ENCODE measurements at places on chromosomes 16 and 17.

- DNase-seq, result peak; percentile 50
These were observed 38.2 kb downstream of the GPRC5B start for GRCh38 chr16:19846436-19846835.

DNA sequence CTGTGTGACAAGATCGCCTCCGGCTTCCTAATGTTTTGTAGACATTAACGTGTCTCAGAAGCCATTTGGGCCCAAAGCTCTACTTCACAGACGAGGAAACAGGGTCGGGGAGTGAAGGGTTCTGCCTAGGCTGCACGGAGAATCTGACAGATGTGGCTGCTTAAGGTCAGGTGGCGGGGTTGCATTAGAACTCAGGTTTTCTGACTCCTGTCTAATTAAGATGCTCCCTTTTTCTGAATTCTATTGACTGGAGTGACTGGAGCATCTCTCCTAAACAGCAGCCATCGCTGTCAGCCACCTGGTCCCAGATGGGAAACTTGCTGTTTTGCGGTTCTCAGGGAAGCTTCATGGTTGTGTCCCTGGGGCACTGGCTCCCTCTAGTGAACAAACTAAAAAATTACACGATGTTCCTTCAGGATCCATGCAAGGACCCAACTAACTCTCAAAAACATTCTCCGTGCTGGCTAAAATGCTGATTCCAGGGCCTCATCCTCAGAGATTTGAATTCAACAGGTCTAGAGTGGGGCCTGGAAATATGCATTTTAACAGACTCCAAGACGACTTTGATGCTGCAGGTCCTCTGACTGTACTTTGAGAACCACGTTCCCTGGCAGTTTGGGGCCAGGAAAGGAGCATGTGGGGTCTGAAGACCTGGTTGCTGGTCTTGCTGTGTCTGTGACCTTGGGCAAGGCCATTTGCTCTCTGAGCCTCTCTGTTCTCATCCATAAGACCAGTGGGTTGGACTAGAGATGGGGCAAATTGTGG lies 117.4 kb downstream of the IRF8 start:
- DNase-seq, result no peak

DNA sequence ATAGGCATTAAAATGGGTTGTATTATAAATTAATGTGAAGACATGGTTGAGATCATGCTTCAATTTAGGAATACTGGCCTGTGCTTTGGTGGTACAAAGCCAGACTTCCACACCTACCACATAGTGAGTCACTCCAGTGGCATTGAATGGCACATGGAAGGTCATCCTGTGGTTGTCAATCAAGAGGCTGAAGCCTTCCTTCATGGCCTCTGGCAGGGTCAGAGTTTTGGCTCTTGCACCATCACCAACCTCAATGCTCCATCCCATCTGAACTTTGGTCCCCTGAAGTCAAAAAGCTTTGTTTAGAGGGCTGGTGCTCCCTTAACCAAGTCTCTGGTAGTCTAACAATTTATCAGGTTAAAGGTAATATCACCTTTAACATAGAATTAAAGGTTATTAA lies 6.1 kb downstream of the ZP2 start:
- no peak for DNase-seq

- no peak for DNase-seq
These were observed 17.3 kb downstream of the JPH3 start for GRCh38 chr16:87619360-87620200.

DNA sequence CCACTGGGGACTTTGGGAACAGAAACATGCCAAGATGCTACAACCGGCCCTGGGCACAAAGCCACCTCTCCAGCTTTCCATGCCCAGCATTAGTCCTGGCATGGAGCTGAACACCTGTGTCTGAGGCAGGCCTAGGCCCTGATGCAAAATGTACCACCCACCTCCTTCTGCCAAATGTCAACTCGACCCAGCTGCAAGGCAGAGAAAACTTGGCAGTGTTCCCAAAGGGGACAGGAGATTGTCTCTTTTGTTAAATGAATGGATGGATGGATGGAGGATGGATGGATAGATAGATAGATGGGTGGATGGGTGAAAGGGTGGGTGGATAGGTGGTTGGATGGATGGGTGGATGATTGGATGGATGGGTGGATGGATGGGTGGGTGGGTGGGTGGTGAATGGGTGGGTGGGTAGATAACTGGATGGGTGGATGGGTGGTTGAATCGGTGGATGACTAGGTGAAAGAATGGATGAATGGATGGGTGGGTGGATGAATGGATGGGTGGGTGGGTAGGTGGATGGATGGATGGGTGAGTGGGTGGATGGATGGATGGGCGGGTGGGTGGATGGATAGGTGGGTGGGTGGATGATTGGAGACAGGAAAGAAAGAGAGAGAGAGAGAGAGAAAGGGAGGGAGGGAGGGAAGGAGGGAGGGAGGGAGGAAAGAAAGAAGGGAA lies 73.4 kb upstream of the TNRC6C start:
- peak; percentile 19 for DNase-seq

DNA sequence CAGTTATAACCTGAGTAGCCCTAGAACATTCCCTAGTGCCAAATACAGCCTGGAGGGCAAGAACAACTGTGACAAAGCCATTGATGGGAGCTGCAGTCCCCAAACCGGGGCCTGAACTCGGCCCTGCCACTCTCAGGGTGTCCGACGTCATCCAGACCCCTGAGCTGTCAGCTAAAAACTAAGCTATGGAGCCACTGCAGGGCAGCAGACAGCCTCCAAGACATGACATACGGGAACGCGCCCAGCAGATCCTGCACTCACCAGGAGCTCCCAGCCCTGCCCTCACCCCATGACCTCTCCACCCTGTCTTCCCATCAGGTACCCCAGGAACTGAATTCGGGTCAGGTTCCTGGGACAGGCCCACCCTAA lies 28.4 kb downstream of the KDM8 start:
- DNase-seq, result no peak

GRCh38 chr17:77375108-77375916 lies 234.5 kb downstream of the SEC14L1 start:
- no peak for DNase-seq

DNA sequence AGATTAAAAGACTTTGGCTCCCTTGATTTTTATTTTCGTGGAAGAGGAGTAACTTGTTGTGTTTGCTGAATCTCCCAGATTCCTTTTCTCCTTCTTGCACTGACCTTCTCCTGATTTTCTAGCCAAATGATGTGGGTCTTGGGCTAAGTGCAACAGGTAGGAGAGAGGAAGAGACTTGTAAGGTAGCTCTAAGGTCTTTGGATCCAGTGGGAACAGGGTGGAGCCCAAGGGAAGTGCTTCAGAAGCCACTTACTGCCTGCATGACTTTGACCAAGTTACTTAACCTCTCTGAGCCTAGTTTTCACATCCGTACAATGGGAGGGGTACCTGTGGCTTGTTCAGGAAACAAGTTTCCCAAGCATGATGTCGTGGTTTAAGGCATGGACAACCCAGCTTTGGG lies 111.3 kb upstream of the IRX3 start:
- DNase-seq, result no peak

DNA sequence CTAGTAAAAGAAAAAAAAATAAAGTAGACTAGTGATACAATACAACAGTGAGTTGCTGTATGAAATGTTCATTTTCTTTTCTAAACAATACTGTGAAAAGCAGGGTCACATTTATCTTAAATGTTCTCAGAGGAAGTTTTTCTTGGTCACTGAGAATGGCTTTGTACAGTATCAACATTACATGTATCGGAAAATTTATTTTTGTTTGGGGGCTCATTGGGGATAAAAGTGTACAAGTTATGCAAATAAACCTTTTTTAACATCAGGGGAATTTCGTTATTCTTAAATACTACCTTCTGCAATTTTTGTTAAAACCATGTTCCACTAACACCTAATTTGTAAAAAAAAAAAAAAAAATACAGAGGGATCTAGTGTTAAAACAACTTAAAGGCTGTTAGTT lies 8.7 kb upstream of the ZNF594 start:
- DNase-seq, result no peak

DNA sequence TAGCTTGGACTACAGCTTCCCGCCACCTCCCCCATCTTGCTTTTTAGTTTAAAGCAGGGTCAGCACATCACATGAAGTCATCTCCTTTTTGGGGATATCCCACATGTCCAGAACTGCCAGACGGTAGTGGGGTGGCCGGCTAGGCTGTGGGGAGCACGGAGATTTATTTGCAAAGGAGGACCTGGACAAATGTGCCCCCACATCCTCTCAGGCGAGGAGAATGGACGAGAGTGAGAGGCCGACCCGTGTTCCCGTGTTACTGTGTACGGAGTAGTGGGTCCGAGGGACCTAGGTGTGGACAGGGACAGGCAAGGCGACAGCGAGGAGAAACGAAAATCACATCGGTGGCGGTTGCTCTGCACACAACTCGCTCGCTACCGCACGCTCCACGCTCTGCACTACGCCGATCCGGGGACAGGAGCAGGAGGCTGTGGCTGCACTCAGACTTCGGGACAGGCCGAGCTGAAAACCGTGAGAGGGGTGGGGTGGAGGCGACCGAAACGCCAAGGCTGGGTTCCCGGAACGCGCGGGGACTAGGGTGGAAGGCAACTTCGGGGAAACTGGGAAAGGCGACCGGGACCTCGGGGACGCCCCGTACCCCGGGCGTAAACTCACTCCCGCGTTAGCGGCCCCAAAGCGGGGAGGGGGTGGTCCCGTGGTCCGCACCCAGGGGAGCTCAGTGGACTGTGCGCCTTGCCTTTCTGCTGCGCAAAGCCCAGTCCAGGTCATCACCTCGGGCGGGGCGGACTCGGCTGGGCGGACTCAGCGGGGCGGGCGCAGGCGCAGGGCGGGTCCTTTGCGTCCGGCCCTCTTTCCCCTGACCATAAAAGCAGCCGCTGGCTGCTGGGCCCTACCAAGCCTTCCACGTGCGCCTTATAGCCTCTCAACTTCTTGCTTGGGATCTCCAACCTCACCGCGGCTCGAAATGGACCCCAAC lies at the start of gene MT1A:
MT1A (plus strand) TSS at position 853 of the 937 bp plus-strand sequence; CDS start at position 926, 73 bp downstream.
- DNase-seq, result no peak

Measured in NCI-H446 (cell line).